ENCODE measurements at places on chromosomes 11 and 22. TPM values are rescaled to one million over a fixed set of nuclear protein-coding genes. Genes with fewer than 3 reads are reported as not detected.

DNA sequence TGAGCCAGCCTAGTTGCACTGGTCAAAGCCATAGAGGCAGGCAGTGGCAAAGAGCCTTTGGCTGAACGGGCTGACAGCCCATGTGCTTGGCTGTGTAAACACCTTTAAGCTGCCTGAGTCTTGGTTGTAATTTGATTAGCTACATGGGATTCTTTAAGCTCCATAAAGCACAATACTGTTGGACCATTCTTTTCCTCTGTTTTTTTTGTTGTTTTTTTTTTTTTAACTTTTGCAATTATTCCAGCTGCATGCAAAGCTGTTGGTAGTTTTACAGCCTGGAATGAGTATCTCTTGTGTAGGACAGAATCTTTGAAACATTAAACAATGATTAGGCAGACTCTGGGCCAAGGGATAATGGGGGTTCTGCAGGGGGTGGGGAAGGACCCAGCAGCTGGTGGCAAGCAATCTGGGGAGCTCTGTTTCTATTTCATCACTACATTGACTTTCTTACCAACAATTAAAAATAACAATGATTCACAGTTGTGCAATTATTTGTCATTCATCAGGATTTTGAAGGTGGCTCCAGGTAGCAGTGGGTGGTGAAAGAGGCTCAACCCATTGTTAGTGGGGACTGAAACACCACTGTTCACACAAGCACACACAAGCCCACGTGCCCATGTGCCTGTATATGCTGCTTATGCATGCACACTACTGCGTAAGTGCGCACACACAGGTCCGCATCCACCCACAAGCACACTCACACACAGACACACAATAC lies 69.5 kb upstream of the CSNK2A3 start:
- DNase-seq = no peak
- H3K4me1 ChIP-seq = no peaks in the 10 kb centered on the region
- H3K36me3 ChIP-seq = no peaks in the 10 kb centered on the region
- no peak overlapping the region for H3K27ac ChIP-seq

DNA sequence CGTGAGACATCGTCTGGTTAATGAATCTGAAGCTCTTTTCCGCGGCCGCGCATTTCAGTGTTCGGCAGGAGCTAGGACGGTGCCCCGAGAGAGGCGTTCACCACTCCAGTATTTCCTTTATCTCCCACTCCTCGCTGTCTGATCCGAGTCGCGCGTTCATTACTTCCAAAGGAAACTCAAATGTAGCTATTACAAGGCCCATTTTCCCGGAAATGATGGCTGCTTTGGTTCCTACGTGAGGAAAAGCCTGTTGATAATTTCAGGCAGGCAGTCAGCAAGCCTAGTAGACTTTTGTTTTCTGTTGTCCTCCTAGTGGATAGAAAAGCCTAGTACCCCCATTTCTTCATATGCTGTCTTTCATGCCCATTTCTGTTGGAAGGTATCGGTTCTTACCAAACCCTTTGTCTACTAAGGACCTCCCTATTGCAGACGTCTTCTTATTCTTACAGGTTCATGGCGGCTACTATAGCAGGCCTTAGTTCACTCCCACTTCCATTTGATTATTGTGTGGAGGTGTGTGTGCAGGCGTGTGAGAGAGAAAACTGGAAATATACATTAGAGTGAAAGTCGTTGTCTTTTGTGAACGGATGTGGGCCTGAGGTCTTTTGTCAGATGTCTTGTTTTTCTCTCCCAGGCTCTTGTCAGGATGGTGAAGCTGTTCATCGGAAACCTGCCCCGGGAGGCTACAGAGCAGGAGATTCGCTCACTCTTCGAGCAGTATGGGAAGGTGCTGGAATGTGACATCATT lies 737 bp downstream of the RBM4 start:
- H3K27ac ChIP-seq = peak overlapping the region; percentile 93
- no peaks in the 10 kb centered on the region for H3K27me3 ChIP-seq
- H3K4me3 ChIP-seq = peak overlapping the region; percentile 91
- H3K36me3 ChIP-seq = peaks cover 36% of the 10 kb centered on the region
- DNase-seq = peak; percentile 54

DNA sequence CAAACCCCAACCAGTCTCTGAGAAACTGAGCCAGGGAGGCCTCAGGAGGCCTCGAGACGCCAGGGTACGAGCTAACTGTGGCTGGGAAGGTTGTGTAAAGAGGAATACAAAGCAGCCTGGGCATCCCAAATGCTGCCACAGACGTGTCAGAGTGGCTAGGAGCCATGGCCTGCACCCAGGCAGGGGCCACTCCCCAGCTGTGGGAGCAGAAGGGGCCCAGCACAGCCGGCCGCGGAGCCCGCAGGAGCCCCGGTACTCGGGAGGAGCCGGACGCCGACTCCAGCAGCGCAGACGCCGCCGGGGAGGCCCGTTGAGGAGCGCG lies 349.8 kb upstream of the B3GAT1 start:
- no peak for DNase-seq
- H3K4me1 ChIP-seq = no peaks in the 10 kb centered on the region
- no peaks in the 10 kb centered on the region for H3K27me3 ChIP-seq
- H3K36me3 ChIP-seq = no peaks in the 10 kb centered on the region
- H3K27ac ChIP-seq = no peak overlapping the region

GRCh38 chr22:20022978-20023613 lies 2.2 kb downstream of the TANGO2 start:
- no peaks in the 10 kb centered on the region for H3K36me3 ChIP-seq
- no peak overlapping the region for H3K4me3 ChIP-seq

GRCh38 chr11:2464451-2465165 lies 19.8 kb downstream of the KCNQ1 start:
- no peak overlapping the region for H3K4me3 ChIP-seq
- H3K27me3 ChIP-seq = no peaks in the 10 kb centered on the region
- no peaks in the 10 kb centered on the region for H3K36me3 ChIP-seq
- no peak overlapping the region for H3K27ac ChIP-seq
- no peak for DNase-seq

DNA sequence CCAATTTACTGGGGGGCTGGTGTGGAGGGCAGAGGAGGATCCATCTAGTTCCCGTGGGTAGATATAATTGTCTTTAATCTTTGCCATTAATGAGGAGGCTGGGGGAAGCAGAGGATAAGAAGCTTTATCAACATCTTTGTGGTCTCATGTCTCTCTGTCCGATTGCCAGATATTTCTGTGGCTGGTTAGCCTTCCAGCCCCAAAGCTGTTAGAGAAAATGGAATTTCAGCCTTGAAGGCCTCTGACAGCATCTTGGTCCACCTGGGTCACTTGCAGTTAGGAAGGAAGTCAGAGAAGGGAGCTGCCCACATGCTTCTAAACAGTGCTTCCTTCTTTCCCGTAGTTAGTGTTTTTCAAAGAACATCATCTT lies 56.9 kb downstream of the ABTB2 start:
- H3K27ac ChIP-seq = no peak overlapping the region
- no peaks in the 10 kb centered on the region for H3K36me3 ChIP-seq
- H3K4me3 ChIP-seq = no peak overlapping the region

DNA sequence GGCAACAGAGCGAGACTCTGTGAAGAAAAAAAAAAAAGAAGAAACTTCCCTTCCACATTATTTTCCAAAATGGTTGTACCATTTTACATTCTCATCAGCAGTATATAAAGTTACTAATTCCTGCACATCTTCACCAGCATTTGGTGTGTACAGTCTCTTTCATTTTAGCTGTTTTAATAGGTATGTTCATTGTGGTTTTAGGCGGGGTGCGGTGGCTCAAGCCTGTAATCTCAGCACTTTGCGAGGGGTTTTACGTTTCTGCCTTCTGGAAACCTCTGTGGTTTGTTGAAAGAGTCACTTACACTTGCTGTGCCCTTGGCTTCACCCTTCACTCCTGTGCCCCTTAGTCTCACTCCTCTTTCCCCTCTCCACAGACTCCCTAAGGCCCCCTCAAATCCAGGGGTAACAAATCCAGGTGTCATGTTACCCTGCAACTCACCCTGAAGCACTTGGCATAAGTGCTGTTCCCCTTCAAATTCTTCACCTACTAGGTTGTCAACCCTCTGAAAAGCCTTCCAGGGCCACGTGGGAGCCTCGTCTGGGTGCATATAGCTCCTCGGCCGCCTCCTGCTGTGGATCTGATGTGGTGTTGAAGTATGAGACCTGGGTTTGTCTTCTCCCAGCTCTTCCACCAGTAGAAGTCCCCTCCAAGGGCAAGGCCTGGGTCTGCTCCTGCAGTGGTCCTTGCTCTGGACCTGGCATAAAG lies 20.8 kb downstream of the TOB2 start:
- DNase-seq = peak; percentile 31
- H3K4me3 ChIP-seq = no peak overlapping the region
- no peaks in the 10 kb centered on the region for H3K27me3 ChIP-seq
- H3K36me3 ChIP-seq = peaks cover 51% of the 10 kb centered on the region
- H3K27ac ChIP-seq = peak overlapping the region; percentile 49
- H3K4me1 ChIP-seq = no peaks in the 10 kb centered on the region

- DNase-seq = no peak
- H3K4me3 ChIP-seq = no peak overlapping the region
- no peak overlapping the region for H3K27ac ChIP-seq
- H3K4me1 ChIP-seq = no peaks in the 10 kb centered on the region
Measured at GRCh38 chr11:8728563-8728962, 46.0 kb downstream of the RPL27A start.

DNA sequence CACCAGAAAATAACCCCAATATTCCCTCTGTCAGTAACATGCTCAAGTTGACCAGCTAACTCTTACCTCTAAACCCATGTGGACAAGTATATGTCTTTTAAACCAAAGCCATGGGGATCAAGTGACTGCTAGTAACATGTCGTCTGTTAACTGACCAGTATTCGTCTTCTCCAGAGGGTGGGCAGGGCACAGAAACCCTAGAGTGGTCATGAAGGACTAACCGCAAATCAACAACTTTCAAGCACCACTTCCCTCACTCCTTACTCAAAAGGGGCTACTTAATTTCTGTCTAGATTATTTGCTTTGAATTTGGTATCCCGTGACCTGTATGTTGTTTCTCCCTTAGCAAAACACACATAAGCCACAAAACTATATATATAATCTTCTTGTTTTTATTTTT lies 293.2 kb downstream of the SWAP70 start:
- DNase-seq = no peak
- peaks cover 3% of the 10 kb centered on the region for H3K36me3 ChIP-seq
- no peak overlapping the region for H3K4me3 ChIP-seq

- no peak for DNase-seq
- H3K27ac ChIP-seq = no peak overlapping the region
- H3K36me3 ChIP-seq = no peaks in the 10 kb centered on the region
- H3K4me1 ChIP-seq = no peaks in the 10 kb centered on the region
- no peak overlapping the region for H3K4me3 ChIP-seq
- no peaks in the 10 kb centered on the region for H3K27me3 ChIP-seq
Measured at GRCh38 chr11:116697011-116697410, 75.8 kb downstream of the BUD13 start.

GRCh38 chr11:79237091-79237490 lies 203.7 kb downstream of the TENM4 start:
- H3K4me3 ChIP-seq = no peak overlapping the region
- H3K27ac ChIP-seq = no peak overlapping the region
- no peaks in the 10 kb centered on the region for H3K27me3 ChIP-seq
- no peak for DNase-seq

DNA sequence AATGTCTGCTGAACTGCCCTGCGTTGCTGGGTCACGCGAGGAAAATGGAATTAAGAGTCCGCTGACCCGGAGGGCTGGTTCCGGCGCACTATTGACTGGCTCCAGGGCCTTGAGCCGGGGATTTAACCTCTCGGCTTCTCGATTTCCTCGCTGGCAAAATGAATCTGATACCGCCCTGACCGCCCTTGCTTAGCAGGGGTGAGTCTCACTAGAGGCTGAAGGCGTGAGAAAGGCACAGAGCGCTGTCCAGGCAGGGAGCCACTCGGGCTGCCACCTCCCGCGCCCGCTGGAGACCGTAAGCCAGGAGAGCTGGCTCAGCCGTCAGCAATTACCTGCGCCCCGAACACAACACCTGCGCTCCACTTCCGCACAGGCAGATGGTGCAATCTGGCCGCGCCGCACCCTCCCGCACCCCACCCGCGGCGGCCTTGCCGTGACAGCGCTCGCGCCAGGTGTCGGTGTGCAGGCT lies 65.6 kb downstream of the BUD13 start:
- no peaks in the 10 kb centered on the region for H3K27me3 ChIP-seq
- H3K4me1 ChIP-seq = no peaks in the 10 kb centered on the region
- no peak overlapping the region for H3K4me3 ChIP-seq

GRCh38 chr11:13717331-13717730 lies 48.9 kb downstream of the FAR1 start:
- no peak overlapping the region for H3K27ac ChIP-seq
- peaks cover 6% of the 10 kb centered on the region for H3K36me3 ChIP-seq

GRCh38 chr22:46053563-46054090 lies 76.7 kb upstream of the WNT7B start:
- H3K4me3 ChIP-seq = peak overlapping the region; percentile 71
- H3K27ac ChIP-seq = peak overlapping the region; percentile 92
- H3K27me3 ChIP-seq = no peaks in the 10 kb centered on the region
- peak; percentile 65 for DNase-seq
- H3K4me1 ChIP-seq = peaks cover 52% of the 10 kb centered on the region

GRCh38 chr11:62544581-62545436 lies 1.8 kb downstream of the AHNAK start:
- no peaks in the 10 kb centered on the region for H3K27me3 ChIP-seq
- H3K4me1 ChIP-seq = peaks cover 31% of the 10 kb centered on the region
- H3K36me3 ChIP-seq = peaks cover 9% of the 10 kb centered on the region
- peak overlapping the region; percentile 84 for H3K27ac ChIP-seq

DNA sequence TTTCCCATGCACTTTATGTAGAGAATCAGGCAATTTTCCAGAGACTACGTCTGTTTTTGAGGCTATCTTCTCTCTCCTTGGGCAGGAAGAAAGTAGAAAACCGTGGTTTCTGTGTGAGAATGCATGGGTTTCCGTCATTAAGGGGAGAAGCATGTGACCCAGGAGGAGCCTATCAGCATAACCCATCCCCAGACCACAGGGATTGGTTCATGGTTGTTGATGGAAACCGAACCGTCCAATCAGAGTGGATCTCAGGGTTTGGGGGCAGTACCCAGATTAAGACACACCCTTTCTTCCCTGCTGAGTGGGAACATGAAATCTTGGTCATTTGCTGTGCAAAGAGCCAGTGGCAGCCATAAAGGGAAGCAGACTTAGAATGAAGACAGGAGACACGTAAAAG lies 517.8 kb downstream of the MN1 start:
- no peaks in the 10 kb centered on the region for H3K36me3 ChIP-seq
- no peaks in the 10 kb centered on the region for H3K4me1 ChIP-seq
- H3K27me3 ChIP-seq = no peaks in the 10 kb centered on the region

DNA sequence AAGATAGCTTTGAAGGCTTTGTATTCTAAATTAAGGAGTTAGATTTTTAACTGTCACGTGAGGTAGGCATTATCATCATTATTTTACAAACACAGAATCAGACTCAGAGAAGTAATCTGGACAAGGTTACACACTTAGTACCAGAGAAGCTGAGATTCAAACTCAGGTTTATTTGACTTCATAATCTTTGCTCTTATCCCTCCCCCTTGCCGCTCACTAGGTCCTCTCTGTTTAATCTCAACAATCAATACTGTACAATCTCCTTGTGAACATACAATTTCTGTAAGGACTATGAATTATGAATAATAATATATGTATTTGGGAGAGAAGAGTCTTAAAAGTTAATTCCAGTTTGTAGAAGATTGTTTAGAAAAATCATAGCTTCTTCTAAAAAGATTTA lies 5.2 kb upstream of the DNAJB7 start:
- no peak overlapping the region for H3K27ac ChIP-seq
- DNase-seq = no peak
- H3K4me1 ChIP-seq = no peaks in the 10 kb centered on the region

Gene MMP1
- polyA plus RNA-seq = not detected

Gene NNMT
- polyA plus RNA-seq = not detected

Gene ZP1
- not detected for polyA plus RNA-seq

Gene PARVG
- 36.4 TPM for polyA plus RNA-seq

Gene OR5A1
- not detected for polyA plus RNA-seq

Gene WNT11
- polyA plus RNA-seq = not detected

Gene OR51E1
- not detected for polyA plus RNA-seq

All from naive thymus-derived CD4-positive, alpha-beta T cell (primary cell).